HTR-8/SVneo (cell line): ENCODE measurements at places on chromosomes 1 and 21.

DNA sequence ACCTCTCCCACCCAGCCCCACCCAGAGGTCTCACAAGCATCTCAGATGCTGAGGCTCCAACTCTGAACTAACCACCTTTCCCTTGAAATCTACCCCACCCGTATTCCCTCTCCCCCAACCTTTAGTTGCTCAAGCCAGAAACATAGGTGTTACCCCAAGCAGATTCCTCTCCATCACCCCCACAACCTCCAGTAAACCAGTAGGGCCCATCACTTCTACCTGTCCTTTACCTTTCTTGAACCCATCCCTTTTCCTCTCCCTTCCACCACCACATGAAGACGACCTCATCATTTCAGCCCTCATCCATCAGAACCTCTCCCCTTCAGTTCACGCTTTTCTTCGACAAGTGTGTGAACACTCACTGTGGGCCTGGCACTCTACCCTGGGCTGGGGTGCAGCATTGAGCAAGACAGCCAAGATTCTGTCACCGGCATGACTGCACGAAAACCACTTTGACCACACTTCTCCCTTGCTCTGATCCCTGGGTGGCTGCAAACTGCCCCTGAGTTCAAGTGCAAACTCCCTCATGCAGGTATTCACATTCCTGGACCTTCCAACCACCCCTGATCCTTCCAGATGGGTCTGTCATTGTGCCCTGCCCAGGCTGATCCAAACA lies 65.5 kb upstream of the LAPTM5 start:
- no peak for DNase-seq

DNA sequence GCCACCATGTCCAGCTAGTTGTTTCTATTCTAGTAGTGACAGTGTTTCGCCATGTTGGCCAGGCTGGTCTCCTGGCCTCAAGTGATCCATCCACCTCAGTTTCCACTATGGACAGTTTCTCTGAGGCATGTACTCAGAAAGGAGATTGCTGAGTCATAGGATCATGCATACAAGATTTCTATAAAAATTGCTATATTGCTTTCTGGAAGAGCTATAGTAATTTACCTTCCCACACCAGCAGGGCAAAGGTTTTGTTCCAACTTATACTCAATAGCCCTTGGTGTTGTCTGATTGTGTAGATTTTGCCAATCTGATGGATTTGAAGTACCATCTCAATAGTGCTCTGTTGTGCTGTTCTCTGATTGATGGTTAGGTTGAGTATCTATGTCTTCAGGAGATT lies 15.6 kb upstream of the ATP1A1 start:
- no peak for DNase-seq

GRCh38 chr1:40876891-40877290 lies 14.7 kb upstream of the CITED4 start:
- DNase-seq = no peak

GRCh38 chr1:22490309-22490708 lies 38.7 kb downstream of the ZBTB40 start:
- DNase-seq = no peak

GRCh38 chr1:4176841-4177240 lies 276.8 kb upstream of the C1orf174 start:
- DNase-seq = no peak

DNA sequence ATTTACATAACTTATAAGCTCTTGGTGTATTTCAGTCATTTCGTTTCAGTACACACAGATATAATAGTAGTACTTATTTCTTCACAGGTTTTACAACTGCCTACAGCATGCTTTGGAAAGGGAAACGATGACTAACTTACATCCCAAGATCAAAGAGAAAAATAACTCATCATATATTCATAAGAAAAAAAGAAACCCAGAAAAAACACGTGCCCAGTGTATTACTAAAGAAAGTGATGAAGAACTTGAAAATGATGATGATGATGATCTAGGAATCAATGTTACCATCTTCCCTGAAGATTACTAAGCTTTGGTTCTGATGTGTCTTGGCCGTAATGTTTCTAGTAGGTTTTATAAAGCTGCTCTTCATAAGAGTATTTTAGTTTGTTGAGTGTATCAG lies 30.9 kb downstream of the TYW3 start:
- no peak for DNase-seq

- no peak for DNase-seq
Observed at GRCh38 chr1:175267716-175268416, 75.3 kb upstream of the KIAA0040 start.

DNA sequence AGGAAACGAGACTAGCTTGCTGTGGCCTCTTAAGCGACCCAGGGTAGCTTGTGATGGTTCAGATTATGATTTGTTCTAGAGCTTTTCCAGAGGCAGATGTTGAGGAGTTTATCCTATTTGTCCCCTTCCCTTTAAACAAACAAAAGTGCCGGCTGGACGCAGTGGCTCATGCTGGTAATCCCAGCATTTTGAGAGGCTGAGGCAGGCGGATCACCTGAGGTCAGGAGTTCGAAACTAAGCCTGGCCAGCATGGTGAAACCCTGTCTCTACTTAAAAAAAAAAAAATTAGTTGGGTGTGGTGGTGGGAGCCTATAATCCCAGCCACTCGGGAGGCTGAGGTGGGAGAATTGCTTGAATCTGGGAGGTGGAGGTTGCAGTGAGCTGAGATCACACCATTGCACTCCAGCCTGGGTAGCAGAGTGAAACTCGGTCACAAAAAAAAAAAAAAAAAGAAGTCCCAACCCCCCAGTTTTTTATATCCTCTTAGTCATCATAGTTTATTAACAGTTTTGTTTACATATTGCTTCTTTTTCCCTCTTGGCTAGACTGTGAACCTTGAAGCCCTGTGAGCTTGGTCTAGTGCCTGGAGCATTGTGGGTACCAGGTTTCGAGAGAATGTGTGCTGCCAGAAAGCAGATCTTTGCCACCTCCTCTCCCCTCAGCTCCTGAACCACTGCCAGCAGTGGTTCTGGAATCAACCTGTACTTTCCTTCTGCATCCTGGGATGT lies 29.8 kb downstream of the MAPKAPK2 start:
- no peak for DNase-seq
